ENCODE measurements at places on chromosomes 3 and 15. TPM values are rescaled to one million over a fixed set of nuclear protein-coding genes. Genes with fewer than 3 reads are reported as not detected.

DNA sequence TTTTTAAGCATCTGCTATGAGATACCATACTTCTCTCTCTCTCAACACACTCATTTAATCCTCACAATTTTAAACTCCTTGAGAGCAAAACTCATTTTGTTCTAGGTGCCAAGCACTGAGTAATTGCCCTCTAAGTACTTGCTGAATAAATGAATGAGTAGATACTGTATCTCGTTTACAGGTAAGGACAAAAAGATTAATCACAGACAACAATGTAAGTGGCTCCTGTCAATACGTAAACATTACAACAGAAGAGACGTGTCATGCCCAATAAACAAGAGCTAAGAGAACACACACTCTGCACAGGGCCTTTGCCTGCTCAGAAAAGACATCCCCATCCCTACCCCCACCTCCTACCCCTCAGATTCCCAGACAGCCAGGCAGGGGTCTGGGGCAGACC lies 59.8 kb downstream of the CHSY1 start:
- no peak for DNase-seq

GRCh38 chr3:122886946-122887345 lies 92.1 kb downstream of the SLC49A4 start:
- DNase-seq: no peak

ABI3BP gene
- total RNA-seq: 46.7 TPM

TBCCD1 gene
- total RNA-seq: 8.6 TPM

- DNase-seq: no peak
Observed at GRCh38 chr15:71496336-71496955, 313.9 kb upstream of the NR2E3 start.

Measured in right atrium auricular region (tissue), 2 donors.